ENCODE measurements at places on chromosomes 6 and 20.

- peak; percentile 31 for DNase-seq
These were observed 742 bp downstream of the TBCC start for GRCh38 chr6:42745083-42745639.

GRCh38 chr6:31243508-31243907, 28.4 kb downstream of the HLA-C start:
- no peak for DNase-seq

DNA sequence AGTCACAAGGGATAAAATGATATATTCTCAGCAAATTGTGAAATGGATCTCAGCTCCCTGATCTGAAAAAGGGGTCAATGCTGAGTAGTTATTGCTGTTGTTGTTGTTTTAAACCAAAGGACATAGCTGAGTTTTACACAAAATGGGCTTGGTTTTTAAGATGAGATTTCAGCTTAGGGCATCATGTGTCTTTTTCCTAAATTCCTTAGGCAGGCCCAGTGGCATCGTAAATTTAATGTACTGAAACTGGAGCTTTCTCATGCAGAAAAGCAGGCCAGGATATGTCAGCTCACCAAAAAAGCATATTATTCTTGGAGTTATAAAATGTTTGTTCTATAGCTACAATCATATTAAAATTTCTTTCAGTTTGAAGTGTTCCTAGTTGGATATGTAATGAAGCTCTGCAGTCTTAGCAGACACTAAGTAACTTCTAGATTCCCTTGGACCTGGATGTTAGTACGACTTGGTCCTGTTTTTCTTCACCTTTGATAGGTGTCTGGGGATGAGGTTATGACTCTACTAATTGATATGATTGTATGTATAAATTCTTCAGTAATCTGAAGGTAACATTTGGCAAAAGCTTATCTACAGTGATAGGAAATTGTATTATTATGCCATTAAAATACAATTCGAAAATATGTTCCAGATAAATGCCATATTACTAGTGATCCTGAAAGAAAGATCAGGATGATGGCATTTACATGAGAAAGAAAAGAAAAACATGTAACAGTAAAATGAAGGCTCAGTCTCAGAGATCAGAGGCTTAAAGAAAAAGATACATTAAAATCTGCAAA, 663.3 kb downstream of the RFPL4B start:
- DNase-seq, result no peak

GRCh38 chr20:2217857-2218539, 77.8 kb upstream of the TGM3 start:
- DNase-seq, result no peak

GRCh38 chr20:43752561-43753301, 25.9 kb upstream of the GTSF1L start:
- peak; percentile 43 for DNase-seq

GRCh38 chr6:57435475-57436160, 118.2 kb downstream of the PRIM2 start:
- DNase-seq, result no peak

DNA sequence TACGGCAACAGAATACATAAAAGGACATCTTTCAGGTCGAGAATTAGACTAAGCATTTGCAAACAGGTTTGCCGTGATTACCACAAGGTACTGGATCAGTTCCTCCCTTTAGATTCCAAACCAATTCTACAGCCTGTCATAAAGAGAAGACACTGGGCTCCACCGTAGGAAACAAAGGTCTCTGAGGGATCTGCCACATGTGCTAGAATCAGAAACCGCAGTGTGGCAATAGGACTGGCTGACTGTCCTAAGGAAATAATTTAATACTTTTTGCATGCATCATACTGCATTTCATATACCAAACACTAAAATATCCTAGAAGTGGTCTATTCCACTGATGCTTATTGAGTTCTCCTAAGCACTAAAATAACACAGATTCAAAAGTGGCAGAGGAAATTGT, 59.2 kb downstream of the POPDC3 start:
- DNase-seq, result no peak

GRCh38 chr20:23087587-23088251, 1.6 kb upstream of the CD93 start:
- DNase-seq, result no peak

GRCh38 chr6:110554966-110555460, 78.6 kb upstream of the SLC22A16 start:
- DNase-seq, result no peak

DNA sequence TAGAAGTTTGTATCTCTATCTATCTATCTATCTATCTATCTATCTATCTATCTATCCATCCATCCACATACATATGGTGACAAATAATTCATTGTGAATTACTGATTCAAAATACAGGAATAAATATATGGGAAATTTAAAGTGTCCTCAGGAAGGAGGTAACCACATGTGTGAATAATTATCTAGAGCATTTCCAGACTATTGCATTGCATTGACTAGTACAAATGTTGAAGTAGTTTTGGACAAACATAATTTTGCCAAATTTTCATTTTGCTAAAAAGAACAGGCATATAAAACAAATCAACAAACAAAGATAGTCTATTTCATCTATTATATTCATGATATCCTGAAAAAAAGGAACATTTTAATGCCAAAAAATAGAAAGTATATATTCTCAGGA, 192.7 kb downstream of the UTRN start:
- no peak for DNase-seq

- no peak for DNase-seq
These were observed 54.6 kb downstream of the PPARD start for GRCh38 chr6:35396991-35397390.

- no peak for DNase-seq
These were observed 501.8 kb downstream of the HACE1 start for GRCh38 chr6:104357928-104358327.

DNA sequence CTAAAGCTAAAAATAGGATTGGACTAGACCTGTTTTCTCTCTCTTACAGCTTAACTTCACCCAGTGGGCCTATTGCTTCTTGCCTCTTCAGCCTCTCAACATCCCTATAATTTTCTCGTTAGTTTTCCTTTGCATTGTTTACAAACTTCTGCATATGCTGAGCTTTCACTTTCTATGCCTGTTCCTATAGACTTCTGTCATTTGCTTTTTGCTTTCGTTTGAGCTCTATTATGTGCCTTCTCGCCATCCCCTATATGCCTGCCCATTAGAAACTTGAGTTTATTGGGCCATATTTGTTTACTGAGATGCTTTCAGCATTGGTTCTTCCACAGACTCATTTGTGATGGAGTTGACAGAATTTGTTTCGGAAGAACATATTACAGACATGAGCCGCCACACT, 40.9 kb downstream of the NCOA7 start:
- no peak for DNase-seq

DNA sequence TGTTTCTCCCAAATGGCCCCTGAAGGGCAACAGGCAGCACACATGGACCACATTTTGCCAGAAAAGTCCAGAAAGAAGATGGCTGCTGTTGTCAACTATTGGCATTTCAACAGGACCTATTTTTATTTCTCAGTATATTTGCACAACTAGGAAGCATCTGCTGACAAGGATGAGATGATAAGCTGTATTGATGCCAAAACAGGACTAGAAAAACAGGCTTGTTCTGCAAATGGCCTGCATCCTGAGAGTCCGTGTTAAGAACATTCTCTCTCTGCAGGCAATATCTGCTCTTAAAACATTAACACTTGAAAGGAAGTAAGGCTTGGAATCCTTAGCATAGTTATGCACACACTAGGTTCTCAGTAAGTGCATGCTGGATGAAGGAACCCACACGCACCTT, 283.7 kb downstream of the ESR1 start:
- no peak for DNase-seq

GRCh38 chr6:130997061-130997753, 65.8 kb downstream of the EPB41L2 start:
- DNase-seq, result no peak

GRCh38 chr6:66134021-66134420, 427.0 kb upstream of the EYS start:
- DNase-seq, result no peak

Measured in stimulated activated CD8-positive, alpha-beta memory T cell treated with anti-CD3 and anti-CD28 coated beads, Interleukin-7, amount 100 ng/mL, for 48 hours (primary cell).